Esophagus squamous epithelium (tissue), 5 donors: ENCODE measurements at places on chromosomes 3 and 15. TPM values are rescaled to one million over a fixed set of nuclear protein-coding genes. Genes with fewer than 3 reads are reported as not detected.

Gene CLN6
- 21.9 TPM for total RNA-seq

GRCh38 chr3:114026331-114026730 is 30.0 kb downstream of the CCDC191 start:
- H3K4me1 ChIP-seq, result no peaks in the 10 kb centered on the region
- no peak for DNase-seq
- H3K36me3 ChIP-seq, result no peaks in the 10 kb centered on the region
- no peak overlapping the region for H3K27ac ChIP-seq
- no peaks in the 10 kb centered on the region for H3K27me3 ChIP-seq
- no peak overlapping the region for H3K4me3 ChIP-seq

- H3K27me3 ChIP-seq, result no peaks in the 10 kb centered on the region
- no peaks in the 10 kb centered on the region for H3K36me3 ChIP-seq
- DNase-seq, result no peak
- peaks cover 11% of the 10 kb centered on the region for H3K4me1 ChIP-seq
- no peak overlapping the region for H3K27ac ChIP-seq
Measured at GRCh38 chr3:50530001-50530970, 26.9 kb upstream of the CACNA2D2 start.

GRCh38 chr3:179681492-179682263 is 28.8 kb downstream of the USP13 start:
- H3K4me3 ChIP-seq, result no peak overlapping the region
- no peaks in the 10 kb centered on the region for H3K4me1 ChIP-seq
- no peaks in the 10 kb centered on the region for H3K27me3 ChIP-seq
- H3K27ac ChIP-seq, result no peak overlapping the region

GRCh38 chr3:26091096-26091495 is 301.2 kb downstream of the OXSM start:
- DNase-seq, result no peak
- no peaks in the 10 kb centered on the region for H3K4me1 ChIP-seq
- H3K27me3 ChIP-seq, result no peaks in the 10 kb centered on the region
- peak overlapping the region; percentile 5 for H3K27ac ChIP-seq
- no peaks in the 10 kb centered on the region for H3K36me3 ChIP-seq
- H3K4me3 ChIP-seq, result no peak overlapping the region
